Activated effector memory CD4-positive, alpha-beta T cell treated with Interleukin-2 at 50 U/mL for 16 hours (primary cell): ENCODE measurements at places on chromosomes 3 and 15.

DNA sequence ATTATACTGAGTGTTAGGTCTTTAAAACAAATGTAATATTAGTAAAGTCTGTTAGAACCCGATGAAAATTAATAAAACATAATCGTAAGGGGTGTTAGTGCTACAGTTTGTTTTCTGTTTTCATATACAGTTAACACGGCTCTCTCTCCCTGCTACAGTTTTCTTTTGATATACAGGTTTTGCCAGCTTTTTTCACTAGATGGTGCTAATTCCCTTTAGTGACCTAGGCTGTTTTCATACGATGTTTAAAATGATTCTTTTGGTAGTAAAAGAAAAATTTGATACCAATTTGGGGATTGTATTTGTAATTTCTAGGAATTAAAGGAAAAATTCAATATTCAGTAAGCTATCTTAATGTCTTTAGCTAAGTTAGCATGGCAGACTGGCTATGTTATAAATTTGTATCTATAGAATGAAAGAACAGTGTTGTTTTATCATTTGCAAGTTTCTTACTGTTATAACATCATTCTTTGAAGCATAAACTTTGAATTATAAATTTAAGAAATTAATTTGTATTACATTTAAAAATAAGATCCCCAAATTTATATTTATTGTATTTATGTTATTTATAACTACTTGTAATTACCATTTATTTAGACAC lies 11.5 kb downstream of the APH1B start:
- no peak for DNase-seq

- DNase-seq, result no peak
Measured at GRCh38 chr3:152491922-152492321, 223.2 kb downstream of the MBNL1 start.

DNA sequence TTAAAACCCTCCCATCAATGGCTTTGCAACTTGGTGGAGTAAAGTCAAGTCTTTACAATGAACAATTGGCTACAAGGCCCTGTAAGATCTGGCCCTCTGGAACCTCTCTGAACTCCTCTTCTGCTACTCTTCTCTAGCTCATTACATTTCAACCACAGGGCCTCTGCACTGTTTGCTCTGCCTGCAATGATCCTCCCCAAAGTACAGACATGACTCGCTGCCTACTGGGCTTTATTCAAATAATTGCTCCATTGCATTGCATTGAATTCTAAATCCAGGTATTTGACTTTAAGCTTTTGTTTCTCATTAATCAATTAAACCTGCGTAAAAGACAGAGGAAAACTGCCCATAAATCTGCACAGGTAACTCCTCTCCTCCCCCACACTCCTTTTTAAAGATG lies 96.7 kb downstream of the CD47 start:
- DNase-seq, result no peak

GRCh38 chr15:54820098-54820497 lies 376.6 kb downstream of the RSL24D1 start:
- DNase-seq, result no peak

GRCh38 chr3:90241481-90241880 lies 1134.1 kb downstream of the EPHA3 start:
- DNase-seq, result no peak
